ENCODE measurements at places on chromosomes 5 and 9.

GRCh38 chr9:135961811-135962695 is 880 bp upstream of the UBAC1 start:
- H3K4me1 ChIP-seq, result peaks cover 2% of the 10 kb centered on the region
- no peaks in the 10 kb centered on the region for H3K36me3 ChIP-seq
- H3K27ac ChIP-seq, result no peak overlapping the region
- no peak overlapping the region for H3K4me3 ChIP-seq
- no peaks in the 10 kb centered on the region for H3K27me3 ChIP-seq

DNA sequence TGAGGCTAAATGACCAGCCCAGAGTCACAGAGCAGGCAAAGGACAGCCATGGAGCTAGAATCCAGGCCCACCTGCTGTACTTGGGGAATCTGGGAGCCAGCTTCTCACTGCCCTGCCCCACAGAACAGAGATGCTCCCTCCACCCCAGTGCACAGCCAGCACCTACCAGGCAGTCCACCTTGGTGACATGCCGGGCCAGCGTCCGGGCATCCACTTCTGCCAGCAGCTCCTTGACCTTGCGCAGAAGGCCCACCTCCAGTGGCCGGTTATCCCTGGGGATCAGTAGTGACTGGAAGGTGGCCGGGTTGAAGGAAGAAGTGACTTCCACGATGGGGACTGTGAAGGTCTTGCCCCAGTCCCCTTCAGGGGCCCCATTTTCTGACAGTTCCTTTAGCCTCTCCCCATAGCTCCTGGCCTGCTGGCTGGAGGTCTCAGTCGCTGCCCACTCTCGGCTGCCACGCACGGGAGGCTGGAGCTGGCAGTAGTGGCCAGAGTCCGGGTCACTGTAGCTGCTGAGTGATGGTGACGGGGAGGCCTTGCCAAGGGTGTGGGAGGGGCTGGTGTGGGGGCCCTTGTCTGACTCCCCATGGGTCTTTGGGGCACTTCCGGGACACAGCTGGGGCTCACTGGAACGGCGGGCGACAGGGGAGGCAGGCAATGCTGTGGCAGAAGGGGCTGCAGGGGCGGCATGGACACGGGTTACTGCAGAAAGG is 9.5 kb upstream of the TOR2A start:
- no peaks in the 10 kb centered on the region for H3K27me3 ChIP-seq
- DNase-seq, result no peak
- no peak overlapping the region for H3K4me3 ChIP-seq
- peaks cover 12% of the 10 kb centered on the region for H3K4me1 ChIP-seq
- no peaks in the 10 kb centered on the region for H3K36me3 ChIP-seq

DNA sequence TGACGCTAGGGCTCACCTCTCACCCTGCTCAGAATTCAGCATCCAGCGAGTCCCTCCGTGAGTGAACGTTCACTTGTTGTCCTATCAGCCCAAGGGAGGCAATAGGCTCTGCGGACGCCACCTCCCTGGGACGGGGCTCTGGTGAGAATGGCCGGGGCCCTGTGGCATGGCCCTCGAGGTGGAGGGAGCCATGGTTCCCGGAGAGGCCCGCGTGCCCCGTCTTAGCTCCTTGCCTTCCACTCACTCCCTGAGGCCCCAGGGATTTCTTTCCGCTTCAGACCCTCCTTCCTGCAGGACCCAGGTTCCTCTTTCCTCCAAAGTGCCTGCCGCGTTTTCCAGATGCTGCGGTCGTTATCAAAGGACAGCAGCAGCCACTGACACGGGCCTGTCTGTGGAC is 21.5 kb downstream of the EXOC3 start:
- no peaks in the 10 kb centered on the region for H3K27me3 ChIP-seq
- H3K27ac ChIP-seq, result no peak overlapping the region
- no peak overlapping the region for H3K4me3 ChIP-seq
- DNase-seq, result no peak
- H3K4me1 ChIP-seq, result no peaks in the 10 kb centered on the region
- H3K36me3 ChIP-seq, result peaks cover 55% of the 10 kb centered on the region

GRCh38 chr9:132175431-132175830 is 13.6 kb downstream of the NTNG2 start:
- no peaks in the 10 kb centered on the region for H3K27me3 ChIP-seq
- H3K4me3 ChIP-seq, result no peak overlapping the region
- DNase-seq, result no peak
- H3K36me3 ChIP-seq, result no peaks in the 10 kb centered on the region
- peaks cover 4% of the 10 kb centered on the region for H3K4me1 ChIP-seq

- no peak overlapping the region for H3K4me3 ChIP-seq
- no peak overlapping the region for H3K27ac ChIP-seq
- peaks cover 2% of the 10 kb centered on the region for H3K4me1 ChIP-seq
- H3K27me3 ChIP-seq, result no peaks in the 10 kb centered on the region
Observed at GRCh38 chr5:37375091-37375490, 4.0 kb upstream of the WDR70 start.

GRCh38 chr9:19939734-19940278 is 151.0 kb upstream of the SLC24A2 start:
- H3K36me3 ChIP-seq, result no peaks in the 10 kb centered on the region
- no peaks in the 10 kb centered on the region for H3K4me1 ChIP-seq
- no peak overlapping the region for H3K27ac ChIP-seq
- H3K27me3 ChIP-seq, result no peaks in the 10 kb centered on the region

DNA sequence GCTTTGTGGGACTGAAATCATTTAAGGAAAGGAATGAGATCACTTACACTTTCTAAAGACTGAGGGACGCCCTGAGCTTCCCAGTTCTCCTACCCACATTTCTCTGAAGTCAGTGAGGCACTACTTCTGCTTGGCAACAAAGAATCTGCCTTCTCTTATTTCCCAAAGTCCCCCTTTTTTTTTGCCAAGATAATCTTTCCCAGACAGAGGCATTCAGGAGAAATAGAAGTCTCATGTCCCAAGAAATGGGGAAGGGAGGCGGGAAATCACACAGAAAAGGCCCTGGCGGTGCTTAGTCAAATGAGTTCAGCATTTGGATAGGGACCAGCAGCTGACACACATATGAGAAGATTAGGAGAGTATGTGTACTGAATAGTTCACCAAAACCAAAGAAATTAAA is 159.7 kb downstream of the MUSK start:
- no peak for DNase-seq
- no peaks in the 10 kb centered on the region for H3K36me3 ChIP-seq
- H3K4me3 ChIP-seq, result no peak overlapping the region
- no peak overlapping the region for H3K27ac ChIP-seq
- H3K27me3 ChIP-seq, result no peaks in the 10 kb centered on the region
- H3K4me1 ChIP-seq, result no peaks in the 10 kb centered on the region

DNA sequence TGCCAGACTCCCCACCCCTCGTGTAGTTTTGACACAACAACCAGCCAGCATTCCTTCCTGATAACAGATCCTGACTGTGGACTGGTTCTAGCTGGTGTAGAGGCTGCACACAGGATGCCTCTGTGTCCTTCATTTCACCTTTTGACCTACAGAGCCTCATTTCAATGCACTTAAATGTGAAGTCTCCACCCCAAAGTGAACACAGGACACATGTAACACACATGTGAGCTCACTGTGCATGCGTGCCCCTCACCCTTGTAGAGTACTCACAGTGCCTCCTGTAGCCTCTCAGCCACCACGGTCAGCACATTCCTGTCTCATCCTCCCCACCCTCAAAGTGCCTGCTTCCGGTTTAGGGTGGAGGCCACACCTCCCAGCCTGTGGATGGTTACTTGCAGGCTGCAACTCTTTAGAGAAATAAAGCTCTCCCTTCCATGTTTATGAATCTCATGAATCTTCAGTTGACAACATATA is 11.6 kb upstream of the NKD2 start:
- no peak for DNase-seq
- no peaks in the 10 kb centered on the region for H3K27me3 ChIP-seq
- no peak overlapping the region for H3K27ac ChIP-seq
- H3K4me1 ChIP-seq, result no peaks in the 10 kb centered on the region
- no peaks in the 10 kb centered on the region for H3K36me3 ChIP-seq
- H3K4me3 ChIP-seq, result no peak overlapping the region

DNA sequence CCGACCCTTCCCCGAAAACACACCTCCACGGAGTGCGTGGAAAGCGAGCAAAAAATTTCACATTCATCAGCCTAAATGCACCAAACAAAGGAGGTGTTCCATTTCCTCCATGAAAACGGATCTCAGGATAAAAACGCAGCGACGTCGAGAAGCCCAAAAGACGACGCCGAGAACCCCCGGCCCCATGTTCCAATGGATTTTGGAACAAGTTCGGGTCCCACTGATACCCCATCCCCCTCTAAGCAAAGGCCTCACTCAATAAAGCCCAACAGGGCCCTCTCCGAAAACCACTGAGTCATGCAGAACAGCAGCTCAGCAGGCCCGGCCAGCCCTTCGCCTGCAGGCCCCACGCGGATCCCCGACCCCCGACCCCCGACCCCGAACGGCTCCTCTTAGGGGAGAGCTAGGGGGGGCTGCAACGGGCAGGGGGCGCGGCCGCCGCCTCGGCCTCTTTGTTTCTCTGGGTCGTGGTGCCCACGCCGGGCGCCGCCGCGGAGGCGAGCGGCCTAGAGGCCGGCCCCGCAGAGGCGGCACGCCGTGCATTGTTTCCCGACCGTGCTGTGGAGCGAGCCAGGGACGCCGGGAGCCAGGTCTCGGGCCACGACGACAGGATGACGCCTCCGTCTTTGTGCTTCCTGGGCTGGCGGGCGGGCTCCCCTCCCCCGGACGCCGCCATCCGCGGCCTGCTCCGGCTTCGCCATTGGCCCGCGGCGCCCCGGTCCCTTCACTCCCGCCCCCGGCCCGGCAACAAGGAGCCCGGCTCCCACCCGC is 915 bp downstream of the ZFAND5 start:
- peak overlapping the region; percentile 94 for H3K4me3 ChIP-seq
- peak; percentile 57 for DNase-seq
- H3K36me3 ChIP-seq, result no peaks in the 10 kb centered on the region
- H3K27me3 ChIP-seq, result no peaks in the 10 kb centered on the region

DNA sequence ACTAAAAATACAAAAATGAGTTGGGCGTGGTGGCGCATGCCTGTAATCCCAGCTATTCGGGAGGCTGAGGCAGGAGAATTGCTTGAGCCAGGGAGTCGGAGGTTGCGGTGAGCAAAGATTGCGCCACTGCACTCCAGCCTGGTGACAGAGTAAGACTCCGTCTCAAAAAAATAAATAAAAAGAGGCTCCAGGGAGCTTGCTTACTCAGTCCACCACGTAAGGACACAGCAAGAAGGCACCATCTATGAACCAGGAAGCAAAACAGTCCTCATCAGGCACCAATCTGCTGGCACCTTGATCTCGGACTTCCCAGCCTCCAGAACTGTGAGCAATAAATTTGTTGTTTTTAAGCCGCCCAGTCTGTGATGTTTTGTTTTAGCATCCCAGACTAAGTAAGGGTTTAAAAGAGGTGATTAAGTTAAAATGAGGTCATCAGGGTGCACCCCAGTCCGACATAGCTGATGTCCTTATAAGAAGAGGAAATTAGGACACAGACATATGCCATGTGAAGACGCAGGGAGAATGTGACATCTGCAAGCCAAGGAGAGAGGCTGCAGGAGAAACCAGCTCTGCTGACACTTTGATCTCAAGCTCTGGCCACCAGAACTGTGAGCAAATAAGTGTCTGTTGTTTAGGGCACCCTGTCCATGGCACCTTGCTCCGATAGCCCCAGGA is 45.9 kb downstream of the C9orf50 start:
- no peaks in the 10 kb centered on the region for H3K27me3 ChIP-seq
- H3K4me3 ChIP-seq, result no peak overlapping the region
- H3K27ac ChIP-seq, result no peak overlapping the region
- DNase-seq, result peak; percentile 46
- H3K36me3 ChIP-seq, result no peaks in the 10 kb centered on the region
- H3K4me1 ChIP-seq, result peaks cover 25% of the 10 kb centered on the region

DNA sequence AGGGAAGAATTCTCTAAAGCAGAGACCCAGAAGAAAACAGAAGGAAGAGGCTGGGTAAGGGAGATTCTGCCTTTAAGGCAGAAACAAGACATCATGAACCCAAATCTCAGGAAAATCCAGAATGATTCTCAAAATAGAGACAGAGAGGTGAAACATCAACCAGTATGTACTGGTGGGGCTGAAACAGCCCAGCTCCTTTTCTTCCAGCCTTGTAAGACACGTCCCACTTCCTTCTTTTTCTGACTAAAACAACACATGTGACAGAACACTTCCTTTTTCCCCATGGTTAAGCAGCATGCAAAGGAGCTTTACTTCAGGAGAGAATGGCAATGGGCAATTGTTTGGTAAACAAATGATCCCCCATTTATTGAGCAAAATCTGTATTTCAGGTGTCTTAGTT is 230.8 kb upstream of the NR4A3 start:
- no peak overlapping the region for H3K4me3 ChIP-seq
- no peaks in the 10 kb centered on the region for H3K4me1 ChIP-seq
- H3K36me3 ChIP-seq, result no peaks in the 10 kb centered on the region
- DNase-seq, result no peak
- no peaks in the 10 kb centered on the region for H3K27me3 ChIP-seq
- H3K27ac ChIP-seq, result no peak overlapping the region

- H3K4me1 ChIP-seq, result no peaks in the 10 kb centered on the region
- H3K4me3 ChIP-seq, result no peak overlapping the region
- H3K27ac ChIP-seq, result no peak overlapping the region
- no peak for DNase-seq
- H3K27me3 ChIP-seq, result no peaks in the 10 kb centered on the region
Observed at GRCh38 chr9:121445986-121446385, 53.7 kb downstream of the GGTA1 start.
